CD4-positive, alpha-beta T cell treated with Interleukin-12 subunit alpha and Interleukin-12 subunit beta, for 1 hour (primary cell): ENCODE measurements at places on chromosomes 13 and 19.

- no peak for DNase-seq
These were observed 609.5 kb downstream of the UQCRFS1 start for GRCh38 chr19:28603453-28603852.

DNA sequence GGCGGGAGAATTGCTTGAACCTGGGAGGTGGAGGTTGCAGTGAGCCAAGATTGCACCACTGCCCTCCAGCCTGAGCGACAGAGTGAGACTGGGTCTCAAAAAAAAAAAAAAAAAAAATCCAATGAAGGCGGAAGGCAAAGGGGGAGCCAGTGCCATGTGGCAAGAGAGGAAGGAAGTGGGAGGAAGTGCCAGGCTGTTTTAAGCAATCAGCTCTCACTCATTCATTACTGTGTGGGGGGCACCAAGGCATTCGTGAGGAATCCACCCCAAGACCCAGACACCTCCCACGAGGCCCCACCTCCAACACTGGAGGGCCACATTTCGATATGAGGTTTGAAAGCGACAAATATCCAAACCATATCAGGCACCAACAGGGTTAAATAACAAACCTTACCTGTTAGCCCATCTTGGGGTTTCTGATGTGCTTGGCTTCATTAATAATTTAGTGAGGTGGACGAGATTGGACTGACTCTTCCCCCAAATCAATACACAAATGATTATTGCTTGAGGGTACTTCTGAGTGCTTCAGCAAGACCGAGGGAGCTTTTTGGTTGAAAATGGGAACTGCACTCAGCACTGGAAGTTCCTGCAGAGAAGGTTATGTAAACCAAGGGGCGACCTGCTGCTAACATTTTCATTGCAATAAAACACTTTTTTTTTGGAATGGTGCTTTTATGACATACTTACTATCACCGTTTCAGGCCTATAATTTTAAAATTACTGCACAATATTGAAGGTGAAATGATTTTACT lies 7.5 kb upstream of the LRP3 start:
- no peak for DNase-seq

GRCh38 chr13:110353339-110353977 lies 46.4 kb downstream of the COL4A2 start:
- DNase-seq, result no peak

GRCh38 chr13:43799191-43799590 lies 12.4 kb upstream of the ENOX1 start:
- DNase-seq, result no peak

GRCh38 chr13:60148918-60149317 lies 14.8 kb downstream of the DIAPH3 start:
- DNase-seq, result no peak

- DNase-seq, result no peak
These were observed 128.5 kb downstream of the GPC6 start for GRCh38 chr13:93355094-93355493.

- DNase-seq, result no peak
These were observed 70.4 kb upstream of the MRI1 start for GRCh38 chr19:13693889-13694288.

- no peak for DNase-seq
These were observed 51.1 kb downstream of the MLLT1 start for GRCh38 chr19:6228551-6229215.

GRCh38 chr19:47628078-47628771 lies 19.3 kb downstream of the BICRA start:
- no peak for DNase-seq

- DNase-seq, result no peak
These were observed 8.6 kb upstream of the GPR18 start for GRCh38 chr13:99266827-99267226.

DNA sequence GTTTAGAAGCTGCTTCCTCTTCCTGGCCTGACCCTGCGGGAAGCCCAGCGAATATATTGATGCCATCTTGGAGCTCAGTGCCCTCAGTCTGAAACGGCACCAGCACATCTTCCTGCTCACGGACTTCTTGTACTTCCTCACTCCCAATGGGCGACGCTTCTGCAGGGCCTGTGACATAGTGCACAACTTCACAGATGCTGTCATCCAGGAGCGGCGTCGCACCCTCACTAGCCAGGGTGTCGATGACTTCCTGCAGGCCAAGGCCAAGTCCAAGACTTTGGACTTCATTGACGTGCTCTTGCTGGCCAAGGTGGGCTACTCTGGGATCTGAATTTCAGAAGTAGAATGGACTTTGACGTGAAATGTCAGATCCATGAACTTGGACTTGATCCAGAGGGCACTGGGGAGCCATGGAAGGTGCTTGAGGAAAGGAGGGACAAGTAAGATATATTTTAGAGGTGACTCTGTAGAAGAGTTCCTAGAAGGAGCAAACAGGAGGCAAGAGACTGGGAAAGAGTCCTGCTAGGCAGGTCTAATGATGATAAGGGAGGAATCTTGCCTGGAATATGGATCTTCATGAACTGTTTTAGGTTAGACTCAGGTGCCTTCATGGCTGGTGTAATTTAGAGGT lies 38.4 kb upstream of the CYP4F8 start:
- no peak for DNase-seq

DNA sequence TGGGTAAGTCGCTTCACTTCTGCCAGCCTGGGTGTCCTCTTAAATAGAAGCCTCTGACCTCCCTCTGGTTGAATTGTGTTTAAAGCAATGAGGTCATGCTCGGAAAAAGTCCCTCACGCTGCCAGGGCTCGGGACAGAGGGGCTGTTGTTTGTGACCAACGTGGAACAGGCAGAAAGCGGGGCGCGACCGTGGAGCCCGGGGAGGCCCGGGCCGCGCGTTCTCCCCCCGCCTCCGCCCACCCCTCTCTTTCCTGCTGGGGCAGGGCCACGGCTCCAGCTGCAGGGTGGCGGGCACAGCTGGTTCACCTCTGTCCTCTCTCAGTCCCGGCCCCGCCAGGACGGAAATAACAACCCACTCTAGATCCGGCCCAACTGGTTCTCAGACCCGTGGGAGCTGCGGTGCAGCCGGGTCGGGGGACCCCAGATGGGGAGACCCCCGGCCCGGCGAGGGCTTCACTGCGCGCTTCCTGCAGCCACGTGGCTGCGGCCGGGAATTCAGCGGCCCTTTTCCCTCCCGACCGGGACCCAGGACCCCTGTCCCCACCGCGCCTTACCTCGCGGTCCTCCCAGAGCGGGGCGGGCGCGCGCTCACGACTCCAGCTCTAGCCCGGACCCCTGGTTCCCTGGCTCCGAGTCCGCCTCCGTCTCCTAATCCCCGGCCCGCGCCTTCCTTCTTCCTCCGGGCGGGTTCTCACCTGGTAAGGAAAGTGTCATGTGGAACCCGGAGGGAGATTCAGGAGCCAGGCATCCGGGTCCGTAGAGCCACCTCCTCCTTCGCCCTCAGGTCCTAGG lies 1.9 kb downstream of the CDC42EP5 start:
- DNase-seq, result no peak

DNA sequence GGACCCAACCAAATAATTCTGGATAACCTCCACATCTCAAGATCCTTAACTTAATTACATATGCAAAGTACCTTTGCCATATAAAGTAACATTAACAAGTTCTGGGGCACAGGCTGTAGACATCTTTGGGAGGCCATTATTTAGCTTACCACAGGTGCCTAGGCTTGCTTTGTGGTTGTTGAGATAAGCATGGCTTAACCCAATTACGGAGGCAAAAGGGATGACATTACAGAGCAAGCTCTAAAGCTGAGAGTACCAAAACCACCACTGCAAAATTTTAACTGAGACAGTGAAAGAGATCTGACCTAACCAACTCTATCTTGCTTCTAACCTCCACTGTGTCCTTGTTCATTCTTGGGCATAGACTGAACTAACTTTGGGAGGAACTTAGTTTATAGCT lies 502.9 kb upstream of the ATXN8OS start:
- no peak for DNase-seq

DNA sequence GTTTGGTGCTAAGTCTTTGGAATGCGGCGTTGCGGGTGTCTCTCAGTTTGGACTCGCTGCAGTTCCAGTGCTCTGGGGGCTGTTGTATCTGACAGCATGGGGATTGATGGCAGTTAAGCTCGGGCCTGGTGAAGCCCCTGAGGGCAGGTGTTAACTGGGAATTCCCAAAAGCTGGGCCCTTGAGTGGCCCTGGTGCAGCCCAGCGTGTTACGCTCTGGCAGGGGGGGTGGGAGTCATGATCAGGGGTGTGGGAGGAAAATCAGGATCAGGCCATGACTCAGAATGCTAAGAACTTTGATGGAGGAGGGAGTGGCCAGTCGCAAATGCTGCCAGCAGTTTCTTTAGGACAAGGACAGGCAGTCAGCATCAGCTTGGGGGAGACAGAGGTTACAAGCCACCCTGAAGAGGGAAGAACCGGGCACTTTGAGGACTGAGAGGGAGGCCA lies 19.6 kb downstream of the AP2A1 start:
- no peak for DNase-seq

- no peak for DNase-seq
These were observed 21.2 kb downstream of the SLC8A2 start for GRCh38 chr19:47450478-47450877.
